NCI-H1694 treated with DMSO at 0.1 percent for 48 hours (cell line): ENCODE measurements at places on chromosomes 12 and 14.

- DNase-seq, result no peak
Observed at GRCh38 chr12:112046003-112046402, 32.8 kb downstream of the ERP29 start.

GRCh38 chr12:42798811-42799438, 209.4 kb upstream of the PRICKLE1 start:
- DNase-seq, result no peak

DNA sequence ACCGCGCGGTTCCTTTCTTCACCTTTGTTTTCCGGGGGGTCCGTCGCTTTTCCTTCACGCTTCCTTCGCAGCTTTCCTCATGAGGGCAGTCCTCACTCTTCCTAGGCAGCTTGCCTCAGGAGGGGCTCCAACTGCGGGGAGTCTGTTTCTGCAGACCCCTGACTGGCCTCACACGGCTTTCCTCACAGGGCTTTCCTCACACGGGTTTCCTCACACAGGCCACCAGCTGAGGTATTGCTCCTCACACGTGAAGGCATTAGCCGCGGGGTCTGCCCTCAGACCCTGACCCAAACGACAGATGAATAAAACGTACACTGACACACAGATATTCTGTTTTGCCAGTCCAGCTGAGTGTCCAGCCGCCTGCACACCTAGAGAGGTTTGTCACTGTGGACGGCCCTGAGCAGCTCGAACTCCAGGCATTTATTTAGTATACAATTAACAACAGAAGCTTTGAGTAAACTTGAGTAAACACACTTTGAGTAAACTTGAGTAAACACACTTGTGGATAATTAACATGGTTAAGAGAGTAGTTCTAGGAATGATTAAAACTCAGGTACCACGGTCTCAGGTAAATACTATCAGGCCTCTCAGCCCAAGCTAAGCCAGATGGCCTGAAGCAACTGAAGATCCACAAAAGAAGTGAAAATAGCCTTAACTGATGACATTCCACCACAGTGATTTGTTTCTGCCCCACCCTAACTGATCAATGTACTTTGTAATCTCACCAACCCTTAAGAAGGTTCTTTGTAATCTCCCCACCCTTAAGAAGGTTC, 16.1 kb upstream of the LYZ start:
- DNase-seq, result no peak

GRCh38 chr14:83940253-83940652, 1589.7 kb upstream of the FLRT2 start:
- DNase-seq, result no peak

- DNase-seq, result no peak
Observed at GRCh38 chr12:52346593-52346992, 20.7 kb downstream of the KRT85 start.

- DNase-seq, result no peak
Observed at GRCh38 chr12:110697236-110697635, 8.3 kb upstream of the HVCN1 start.

GRCh38 chr12:64742416-64742815, 16.8 kb downstream of the GNS start:
- DNase-seq, result no peak

DNA sequence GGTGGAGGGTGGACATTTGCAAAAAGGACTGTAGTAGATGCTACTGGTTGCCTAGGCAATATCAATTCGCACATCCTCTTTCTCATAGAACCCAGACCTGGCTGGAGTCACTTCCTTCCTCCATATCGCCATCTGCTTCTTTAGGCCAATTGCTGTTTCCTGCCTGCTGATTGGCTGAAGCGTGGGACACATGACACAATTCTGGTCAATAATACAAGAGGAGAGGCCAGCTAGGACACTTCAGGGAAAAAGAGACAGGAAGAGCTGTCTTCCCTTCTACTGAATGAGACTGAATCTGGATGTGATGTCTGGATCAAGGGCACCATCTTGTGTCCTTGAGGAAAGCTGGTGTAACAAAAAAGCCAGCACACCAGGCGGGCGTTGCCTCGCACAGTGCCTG, 53.8 kb downstream of the TRPV4 start:
- no peak for DNase-seq

DNA sequence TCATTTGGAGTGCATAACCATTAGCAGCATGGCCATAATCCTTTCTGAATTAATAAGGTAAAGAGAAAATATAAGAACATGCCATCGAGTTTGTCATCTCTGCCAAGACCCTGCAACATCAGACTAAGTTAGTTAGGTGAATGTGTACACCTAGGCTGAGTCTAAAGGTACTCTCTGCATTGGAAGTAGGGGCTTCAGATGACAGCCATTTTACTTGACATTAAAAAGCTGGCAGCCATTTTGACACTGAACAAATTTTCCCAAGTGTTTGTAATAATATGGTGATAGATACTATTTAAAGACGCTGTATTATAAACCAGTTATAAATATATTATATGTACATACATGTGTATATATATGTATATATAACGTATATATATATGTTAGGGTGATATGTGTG, 79.0 kb downstream of the SUDS3 start:
- no peak for DNase-seq

DNA sequence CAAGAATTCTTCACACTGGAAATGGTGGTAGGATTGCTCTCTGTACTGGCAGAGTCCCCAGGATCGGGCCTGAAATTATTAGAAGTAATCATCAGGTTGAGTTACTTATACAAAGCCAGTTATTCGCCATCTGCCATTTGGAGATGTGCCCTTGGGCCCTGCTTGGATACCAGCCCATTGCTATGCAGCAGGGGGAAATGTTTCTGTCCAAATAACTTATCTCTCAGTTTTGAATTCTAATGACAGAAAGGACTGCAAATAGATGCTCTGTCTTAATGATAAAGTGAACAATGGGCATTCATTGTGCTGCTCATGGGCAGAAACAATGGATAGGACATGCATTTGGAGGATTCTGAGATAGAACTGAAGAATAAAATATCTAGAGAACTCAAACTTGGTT, 139.1 kb upstream of the PELI2 start:
- DNase-seq, result peak; percentile 76

GRCh38 chr14:71789005-71789404, 143.2 kb upstream of the RGS6 start:
- no peak for DNase-seq

- DNase-seq, result no peak
Observed at GRCh38 chr14:86596024-86596423, 1066.1 kb downstream of the FLRT2 start.

- DNase-seq, result peak; percentile 73
Observed at GRCh38 chr12:4307593-4308333, 13.2 kb upstream of the TIGAR start.

DNA sequence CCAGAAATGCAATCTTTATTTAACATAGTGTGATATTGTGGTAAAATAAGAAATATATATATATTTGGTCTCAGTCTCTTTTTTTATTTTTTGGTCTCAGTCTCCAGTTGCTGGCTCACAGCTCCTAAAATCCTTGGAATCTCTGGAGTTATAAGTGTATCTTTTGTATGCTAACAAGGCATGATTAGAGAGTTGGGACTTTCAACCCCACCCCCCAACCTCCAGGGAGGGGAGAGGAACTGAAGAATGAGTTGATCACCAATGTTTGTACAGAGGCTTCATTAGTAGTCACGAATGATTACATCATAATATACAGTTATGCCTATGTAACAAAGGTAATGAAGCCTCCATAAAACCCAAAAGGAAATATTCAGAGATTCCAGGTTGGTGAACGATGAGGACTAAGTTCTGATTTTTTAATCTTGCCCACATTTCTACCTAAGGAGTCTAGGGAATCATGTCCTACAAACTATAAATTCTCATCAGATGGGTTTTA, 22.8 kb upstream of the LALBA start:
- DNase-seq, result no peak

DNA sequence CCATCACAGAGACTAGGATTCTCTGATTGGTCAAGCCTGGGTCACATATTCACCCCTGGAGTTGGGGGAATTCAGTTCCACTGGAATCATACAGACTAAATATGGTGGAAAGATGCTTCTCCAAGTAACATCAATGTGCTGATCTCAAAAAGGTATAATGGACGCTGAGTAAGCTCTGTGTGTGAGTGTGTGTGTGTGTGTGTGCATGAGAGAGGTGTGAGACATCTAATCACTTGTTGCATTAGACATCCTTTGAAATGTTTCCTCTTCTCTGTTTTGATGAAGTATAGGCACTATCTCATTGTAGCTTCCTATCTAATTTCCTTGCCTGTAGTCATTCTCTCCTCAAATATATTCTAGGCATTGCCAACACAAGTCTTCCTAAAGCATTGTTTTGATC, 5.0 kb upstream of the RAB3IP start:
- DNase-seq, result no peak

DNA sequence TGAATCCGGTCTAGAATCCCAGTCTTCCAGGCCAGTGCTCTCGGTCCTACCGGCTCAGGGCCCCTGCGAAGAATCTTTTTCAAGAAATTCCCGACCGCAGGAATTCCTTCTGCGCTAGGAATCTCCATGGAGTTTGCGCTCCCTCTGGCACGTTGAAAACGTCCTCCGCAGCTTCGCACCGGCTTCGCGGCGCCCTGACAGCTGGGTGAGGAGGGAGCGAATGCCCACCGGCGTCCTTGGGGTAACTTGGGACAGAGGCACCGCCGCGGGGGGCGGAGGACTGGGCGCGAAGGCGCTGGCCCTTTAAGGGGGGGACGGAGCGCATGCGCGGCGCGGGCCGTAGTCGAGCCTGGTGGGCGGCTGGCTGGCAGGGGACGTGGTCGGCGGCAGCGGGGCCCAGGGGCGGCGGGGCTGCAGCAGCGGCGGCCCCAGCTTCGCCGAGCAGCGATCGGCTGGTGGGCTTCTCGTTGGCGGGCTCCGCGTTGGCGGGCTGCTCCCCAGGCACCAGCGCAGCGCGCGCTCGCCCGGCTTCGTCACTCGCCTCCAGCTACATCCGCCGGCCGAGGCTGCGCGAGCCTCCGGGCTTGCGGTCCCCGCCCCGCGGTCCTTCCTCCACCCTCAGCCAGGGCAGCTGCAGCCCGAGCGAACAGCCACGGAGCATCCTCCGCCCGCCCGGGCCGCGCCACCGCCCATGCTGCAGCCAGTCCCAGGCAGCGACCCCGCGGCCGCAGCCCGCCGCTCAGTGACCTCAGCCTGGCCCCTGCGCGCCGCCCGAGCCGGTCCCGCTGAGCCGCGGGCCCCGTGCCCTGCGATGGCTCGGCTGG, at the start of gene VASH1:
VASH1 (plus strand) TSS at position 333 of the 824 bp plus-strand sequence. CDS start 1,354 bp downstream, outside the sequence.
- peak; percentile 72 for DNase-seq

DNA sequence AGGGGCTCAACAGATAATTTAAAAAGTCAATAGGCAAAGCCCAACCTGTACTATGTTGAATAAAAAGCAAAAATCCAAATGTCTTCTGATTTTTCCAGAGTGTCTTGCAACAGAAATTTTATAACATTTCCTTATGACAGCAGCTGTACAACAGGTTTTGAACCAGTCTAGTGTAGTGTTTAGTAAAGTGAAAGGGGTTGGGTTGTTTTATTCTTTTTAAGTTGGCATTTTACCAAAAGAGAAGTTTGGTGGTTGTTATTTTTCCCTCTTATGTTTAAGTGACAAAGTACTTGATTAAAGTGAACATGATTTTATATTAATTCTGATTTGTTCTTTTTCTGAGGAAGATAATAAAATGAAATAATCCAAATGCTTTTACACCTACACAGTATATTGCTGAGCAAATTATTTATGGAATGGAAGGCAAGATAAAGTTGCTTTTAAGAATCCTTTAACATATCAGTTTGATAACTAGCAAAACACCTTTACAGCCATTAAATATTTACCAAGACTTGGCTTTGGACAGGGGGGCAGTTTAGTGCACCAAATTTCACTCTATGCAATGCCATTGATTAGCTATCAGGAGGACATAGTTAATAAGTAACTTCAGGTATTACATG, 128.9 kb downstream of the FOXA1 start:
- DNase-seq, result no peak

DNA sequence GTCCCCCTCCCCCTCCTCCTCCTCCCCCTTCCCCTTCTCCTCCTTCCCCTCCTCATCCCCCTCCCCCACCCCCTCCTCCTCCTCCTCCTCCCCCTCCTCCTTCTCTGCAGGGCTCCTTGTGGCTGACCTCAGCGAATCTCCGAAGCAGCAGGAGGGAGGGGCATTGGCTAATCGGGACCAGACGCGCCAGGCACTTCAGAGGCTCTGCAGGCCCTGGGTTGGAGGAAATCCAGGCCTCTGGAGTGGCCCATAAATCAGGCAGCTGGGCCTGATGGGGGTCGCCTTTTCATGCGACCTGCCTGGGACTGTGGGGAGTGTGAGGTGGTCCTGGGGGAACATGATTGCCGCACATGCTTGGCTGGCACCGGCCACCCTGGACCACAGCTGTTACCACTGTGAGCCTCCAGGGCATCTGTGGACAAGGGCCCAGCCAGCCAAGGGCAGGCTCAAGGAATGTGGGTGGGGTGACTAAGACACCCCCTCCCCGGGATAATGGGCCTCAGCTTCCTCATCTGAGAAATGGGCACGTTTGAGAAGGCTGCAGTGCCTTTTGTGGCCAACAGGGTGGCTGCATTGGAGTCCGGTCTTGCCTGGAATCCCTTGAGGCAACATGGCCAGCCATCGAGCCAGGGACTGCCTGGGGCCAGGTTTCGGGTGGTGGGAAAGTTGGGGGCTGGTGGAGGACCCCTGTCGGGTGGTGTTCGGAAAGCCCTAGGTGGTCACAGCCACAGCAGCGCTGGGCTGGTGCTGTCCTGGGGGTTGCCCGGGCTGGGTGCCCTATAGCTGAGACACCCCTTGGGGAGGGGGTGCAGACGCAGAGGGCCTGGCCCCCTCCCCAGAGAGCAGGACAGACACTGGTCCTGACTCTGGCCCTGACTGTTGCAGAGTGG, 12.0 kb downstream of the KIF26A start:
- peak; percentile 61 for DNase-seq

DNA sequence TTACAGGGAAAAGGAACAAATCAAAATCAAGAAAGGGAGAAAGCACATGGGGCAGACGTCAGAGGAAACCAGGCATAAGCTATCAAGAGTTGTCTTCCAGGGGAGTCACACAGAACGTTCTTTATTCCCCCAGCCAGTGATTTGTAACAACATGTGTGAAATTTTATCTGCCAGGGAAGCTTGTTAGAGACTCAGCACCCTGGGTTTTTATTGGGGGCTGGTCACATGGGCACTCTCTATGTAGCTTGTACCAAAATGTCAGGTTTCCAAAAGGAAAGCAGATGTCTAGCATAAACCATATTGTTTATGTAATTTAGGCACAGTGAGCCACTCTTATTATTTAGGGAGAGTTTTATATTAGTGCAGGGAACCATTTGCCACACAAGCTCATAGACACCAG, 440.4 kb upstream of the DCN start:
- DNase-seq, result no peak

GRCh38 chr12:92134638-92135274, 10.9 kb downstream of the BTG1 start:
- DNase-seq, result no peak

- no peak for DNase-seq
Observed at GRCh38 chr12:50041962-50042361, 15.4 kb upstream of the ASIC1 start.

DNA sequence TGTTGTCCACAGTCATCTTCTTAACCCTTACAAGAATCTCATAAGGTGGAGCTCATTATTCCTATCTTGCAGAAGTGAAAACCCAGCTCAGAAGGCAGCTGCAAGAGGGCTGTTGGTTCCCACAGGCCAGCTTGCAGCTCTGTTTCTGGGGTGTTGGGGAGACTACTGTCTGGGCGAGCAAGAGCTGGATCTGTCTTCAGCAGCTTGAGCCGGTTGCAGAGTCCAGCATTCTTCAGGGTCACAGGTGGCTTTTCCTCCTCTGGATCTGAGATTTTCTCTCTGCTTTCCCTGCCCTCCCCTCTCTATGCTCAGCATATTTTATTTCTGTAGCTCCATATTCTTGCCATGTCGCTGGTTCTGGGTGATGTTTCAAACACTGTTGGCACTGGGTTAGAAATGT, 87.4 kb downstream of the PAPOLA start:
- no peak for DNase-seq

GRCh38 chr12:77437206-77437605, 371.8 kb upstream of the E2F7 start:
- no peak for DNase-seq
